Activated CD4-positive, alpha-beta T cell treated with anti-CD3 and anti-CD28 coated beads for 24 hours (primary cell): ENCODE measurements at places on chromosomes 11 and 22.

DNA sequence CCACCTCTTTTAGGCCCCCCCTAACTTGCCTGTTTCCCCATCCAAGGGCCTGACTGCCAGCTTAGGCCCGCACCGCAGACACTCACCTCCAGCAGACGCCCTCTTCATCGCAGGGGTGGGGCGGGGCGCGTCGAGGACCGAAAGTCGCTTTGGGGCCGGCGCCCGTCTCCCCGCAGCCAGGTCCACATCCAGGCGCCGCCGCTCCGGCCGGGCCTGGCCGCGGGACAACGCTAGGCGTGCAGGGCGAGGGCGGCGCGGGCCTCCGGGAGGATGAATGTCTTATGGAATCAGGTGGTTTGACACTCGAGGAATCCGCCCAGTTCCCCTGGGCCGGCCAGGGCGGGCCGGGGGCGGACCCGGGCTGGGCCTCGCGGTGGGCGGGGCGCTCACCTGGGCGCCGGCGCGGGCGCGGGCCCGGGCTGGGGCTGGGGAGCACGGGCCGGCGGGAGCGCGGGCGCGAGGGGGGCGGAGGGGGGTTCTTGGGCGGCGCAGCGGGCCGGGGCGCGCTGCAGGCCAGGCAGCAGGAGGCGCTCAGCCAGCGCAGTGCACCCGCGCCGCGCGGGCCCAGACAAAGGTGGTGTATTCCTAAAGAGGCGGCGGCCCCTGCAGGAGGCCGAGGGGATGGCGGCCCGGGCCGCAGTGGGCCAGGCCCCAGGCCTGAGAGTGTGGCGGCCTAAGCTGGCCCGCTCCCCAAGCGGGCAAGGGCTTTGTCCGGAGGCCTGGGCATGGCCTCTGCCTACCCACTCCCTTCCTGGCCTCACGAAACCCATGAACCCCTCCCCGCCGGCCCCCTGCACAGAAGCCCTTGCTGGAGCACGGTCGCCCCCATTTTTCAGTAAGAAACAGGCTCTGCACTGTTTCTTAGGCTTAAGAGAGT lies 177.6 kb downstream of the IGLL1 start:
- peak; percentile 38 for DNase-seq

DNA sequence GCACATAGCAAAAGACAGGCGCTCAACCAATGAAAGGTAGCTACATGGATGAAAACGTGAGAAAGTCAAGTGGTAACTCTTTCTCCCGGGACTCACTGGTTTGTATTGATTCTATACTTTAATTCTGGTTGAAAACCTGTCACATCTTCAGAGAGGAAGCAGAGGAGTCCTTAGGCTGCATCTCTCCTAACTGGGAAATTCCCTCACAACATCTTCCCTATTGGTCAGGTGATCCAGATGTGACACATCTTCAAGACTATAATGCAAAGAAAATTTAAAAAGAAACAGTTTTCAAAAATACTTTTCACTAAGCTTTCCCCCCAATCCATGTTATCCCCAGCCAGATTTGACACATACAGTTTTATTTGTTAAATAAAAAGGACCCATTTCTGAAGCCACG lies 62.7 kb upstream of the RCN1 start:
- no peak for DNase-seq

DNA sequence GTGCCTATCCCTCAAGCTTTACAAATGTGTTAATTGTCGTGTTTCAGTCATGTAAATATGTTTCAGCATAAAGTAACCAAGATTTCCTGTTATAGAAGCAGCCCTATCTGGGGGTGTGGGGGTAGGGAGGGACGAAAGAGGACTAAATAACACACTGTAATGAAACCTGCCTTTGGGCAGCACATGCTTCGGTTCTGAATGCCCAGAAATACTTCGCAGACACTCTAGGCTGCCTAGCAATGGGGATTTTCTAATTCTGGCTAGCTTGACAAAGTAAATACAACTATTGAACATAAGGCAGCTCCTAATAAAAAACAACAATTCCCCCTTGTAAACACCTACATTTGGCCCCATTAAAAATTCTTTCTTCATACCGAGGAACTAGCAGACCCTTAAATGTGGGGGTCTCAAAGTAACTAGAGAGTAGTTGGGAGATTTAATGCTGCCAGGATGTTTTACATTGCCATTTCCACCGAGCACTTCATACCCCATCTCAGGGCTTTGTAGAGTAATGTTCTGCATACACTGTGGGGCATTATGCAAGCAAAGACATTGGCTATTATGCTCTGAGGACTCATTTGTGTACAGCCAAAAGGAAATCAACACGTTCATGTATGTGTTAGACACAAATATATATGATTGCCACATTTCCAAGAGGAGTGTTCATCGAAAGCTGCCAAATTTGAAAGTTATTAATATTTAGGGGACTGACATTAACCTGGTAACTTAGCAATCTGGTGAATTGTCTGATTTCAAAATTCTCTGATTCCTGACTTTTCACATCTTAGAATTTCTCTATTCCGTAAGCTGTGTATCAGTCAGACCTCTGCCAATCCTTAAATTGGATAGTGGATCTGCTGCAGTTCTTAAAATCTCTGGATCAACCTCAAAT lies 42.1 kb downstream of the PAX6 start:
- DNase-seq: no peak

DNA sequence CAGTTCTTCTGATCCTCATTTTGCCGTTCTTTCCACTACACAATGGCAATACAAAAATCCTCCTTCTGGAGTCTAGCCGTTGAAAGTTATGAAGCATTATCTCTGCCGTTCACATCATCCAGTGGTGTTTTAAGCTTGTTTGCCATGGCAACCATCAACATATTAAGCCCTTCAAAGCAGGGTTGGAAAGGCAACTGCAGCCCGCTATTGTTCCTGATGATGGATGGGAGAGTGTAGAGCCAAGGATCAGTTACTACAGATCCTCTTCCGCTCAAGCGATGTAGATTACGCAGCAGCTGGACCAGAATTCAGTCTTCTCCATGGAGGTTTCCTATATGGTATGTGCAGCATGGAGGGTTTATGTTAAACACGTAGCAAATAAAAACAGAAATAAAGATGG lies 352.7 kb downstream of the NTM start:
- no peak for DNase-seq
